ENCODE measurements at places on chromosomes 12 and 14.

GRCh38 chr12:57223191-57224165 lies 6.0 kb upstream of the SHMT2 start:
- no peak for DNase-seq

GRCh38 chr12:109932878-109933503 lies 32.9 kb downstream of the TCHP start:
- DNase-seq = no peak

GRCh38 chr14:31265701-31266398 lies 58.3 kb upstream of the HECTD1 start:
- DNase-seq = no peak

GRCh38 chr12:40734276-40734675 lies 42.0 kb downstream of the CNTN1 start:
- no peak for DNase-seq

DNA sequence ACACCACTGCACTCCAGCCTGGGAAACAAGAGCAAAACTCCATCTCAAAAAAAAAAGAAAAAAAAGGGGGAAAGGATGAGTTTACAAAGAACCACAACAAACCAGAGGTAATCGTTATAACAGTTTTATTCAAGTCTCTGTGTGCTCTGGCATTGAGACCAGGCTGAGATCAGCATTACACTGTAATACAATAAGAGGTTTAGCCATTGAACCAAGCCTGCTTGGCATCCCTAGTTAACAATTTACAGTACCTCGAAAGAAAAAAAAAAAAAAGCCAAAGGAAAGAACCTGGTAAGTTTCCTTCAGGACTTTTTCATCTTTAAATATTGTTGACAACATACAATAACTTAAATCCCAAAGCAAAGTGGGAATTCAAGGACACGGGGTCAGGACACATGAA lies 80.7 kb downstream of the TTC9 start:
- no peak for DNase-seq

- DNase-seq = no peak
Measured at GRCh38 chr12:45128637-45129036, 77.7 kb upstream of the DBX2 start.

DNA sequence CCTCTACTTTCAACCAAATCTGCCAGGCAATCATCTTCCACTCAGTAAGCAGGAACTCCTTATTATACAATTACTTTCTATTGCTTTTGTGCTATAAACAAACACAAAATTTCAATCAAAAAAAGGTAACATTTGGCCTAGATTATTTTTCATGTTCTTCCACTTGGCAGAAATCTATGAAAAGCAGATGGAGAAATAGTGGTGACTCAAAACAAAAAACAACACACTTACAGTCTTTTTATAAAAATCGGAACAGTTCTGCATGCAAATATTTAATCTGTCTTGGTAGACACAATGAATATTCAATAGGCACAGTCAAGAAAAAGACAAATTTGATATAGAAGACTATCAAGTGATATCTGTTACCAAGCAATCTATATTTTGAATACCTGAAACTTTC lies 376.8 kb downstream of the RPS29 start:
- no peak for DNase-seq

DNA sequence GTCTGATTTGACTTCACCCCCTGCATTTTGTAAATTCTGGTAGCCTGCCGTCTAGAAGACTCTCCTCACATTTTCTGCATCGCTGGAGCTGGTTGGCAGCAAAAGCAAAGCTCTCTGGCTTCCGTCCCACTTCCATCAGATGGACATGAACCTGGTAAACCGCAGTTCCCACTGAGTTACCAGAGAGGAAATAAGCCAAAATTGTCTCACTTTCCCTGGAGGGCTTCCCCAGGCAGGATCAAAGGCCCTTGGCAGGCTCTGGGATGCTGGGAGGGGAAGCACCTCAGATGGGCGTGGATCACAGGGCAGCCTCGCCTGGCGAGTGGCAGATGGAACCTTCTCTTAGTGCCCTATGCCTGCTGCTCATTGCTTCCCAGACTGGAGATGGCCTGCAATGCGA lies 243.5 kb downstream of the TMEM132C start:
- DNase-seq = no peak

DNA sequence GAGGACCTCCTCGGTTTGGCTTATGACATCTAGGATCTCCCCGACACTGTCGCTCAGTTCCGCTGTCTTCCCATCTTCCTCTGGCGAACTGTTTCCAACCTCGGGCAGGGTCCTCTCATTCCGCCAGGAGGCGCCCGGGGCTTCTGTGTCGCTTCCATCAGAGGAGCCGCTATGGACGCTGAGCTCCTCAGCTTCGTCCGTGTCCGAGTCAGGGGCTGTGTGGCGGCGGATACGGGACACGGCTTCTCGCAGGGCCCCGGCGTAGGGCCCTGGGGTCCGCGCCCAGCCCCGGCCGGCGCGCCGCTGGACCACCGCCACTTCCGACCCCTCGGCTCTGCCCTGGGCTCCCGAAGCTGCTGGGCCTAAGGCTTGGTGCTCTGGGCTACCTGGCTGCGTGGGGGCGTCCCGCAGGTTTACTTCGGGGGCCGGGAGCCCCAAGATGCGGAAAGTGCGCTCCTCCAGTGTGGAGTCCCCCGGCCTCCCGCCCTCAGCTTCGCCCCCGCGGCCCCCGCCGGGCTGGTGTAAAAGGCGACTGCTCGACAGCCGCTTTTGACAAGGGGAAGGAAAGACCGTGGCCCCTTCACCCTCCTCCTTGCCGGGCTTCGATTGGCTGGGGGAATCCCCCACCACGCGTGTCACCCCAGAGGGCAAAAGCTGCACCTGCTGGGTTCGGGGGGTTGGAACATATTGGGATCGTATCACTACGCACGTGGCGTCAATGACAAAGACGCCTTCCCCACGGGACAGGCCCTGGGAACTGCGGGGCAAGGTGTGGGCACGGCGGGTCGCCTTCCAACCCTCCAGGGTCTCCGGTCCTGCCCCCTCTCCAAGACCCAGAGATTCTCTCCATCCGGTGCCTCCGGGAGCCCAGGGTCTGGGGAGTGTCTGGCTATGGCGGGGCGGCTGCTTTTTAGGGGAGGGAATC lies 2.1 kb downstream of the DDN start:
- peak; percentile 81 for DNase-seq

GRCh38 chr12:77072833-77073495 lies 7.6 kb upstream of the E2F7 start:
- no peak for DNase-seq

DNA sequence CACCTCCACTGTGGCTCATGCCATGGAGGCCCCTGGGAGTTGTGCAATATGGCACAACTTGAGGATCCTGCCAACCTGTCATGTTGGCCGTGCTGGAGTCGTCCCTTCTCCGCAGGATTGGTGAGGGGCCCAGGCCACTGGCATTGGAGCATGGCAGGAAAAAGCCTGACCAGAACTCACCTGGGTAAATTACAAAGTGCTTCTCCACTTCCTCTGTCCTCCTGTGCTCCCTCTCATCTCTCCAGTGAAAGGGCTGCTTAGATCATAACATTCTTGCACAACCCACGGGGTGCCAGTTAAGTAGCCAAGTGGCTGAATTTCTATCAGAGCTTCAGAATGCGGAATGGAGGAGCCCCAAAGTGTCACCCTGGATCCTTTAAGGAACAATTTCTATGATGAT lies 381.0 kb downstream of the DPF3 start:
- DNase-seq = no peak

GRCh38 chr14:59207506-59207933 lies 19.1 kb downstream of the DAAM1 start:
- DNase-seq = no peak

DNA sequence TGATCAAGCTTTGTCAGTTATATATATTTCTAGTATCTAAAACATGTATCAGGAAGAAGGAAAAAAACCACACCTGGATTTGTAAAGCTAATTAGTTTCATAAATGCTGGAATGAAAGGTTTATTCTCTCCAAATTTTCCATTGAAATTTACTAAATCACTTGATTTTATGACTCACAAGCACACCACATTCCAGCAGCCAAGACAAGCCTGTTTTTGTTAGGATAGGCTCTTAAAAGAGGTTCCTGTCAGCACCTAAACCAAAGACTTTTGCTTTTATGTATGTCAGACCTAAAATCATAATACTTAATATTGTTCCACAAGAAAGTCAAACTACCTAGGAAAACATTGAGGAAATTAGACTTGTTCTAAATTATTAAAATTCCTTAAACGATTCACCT lies 85.3 kb upstream of the PAWR start:
- no peak for DNase-seq

GRCh38 chr12:67601126-67601525 lies 47.4 kb upstream of the DYRK2 start:
- no peak for DNase-seq

DNA sequence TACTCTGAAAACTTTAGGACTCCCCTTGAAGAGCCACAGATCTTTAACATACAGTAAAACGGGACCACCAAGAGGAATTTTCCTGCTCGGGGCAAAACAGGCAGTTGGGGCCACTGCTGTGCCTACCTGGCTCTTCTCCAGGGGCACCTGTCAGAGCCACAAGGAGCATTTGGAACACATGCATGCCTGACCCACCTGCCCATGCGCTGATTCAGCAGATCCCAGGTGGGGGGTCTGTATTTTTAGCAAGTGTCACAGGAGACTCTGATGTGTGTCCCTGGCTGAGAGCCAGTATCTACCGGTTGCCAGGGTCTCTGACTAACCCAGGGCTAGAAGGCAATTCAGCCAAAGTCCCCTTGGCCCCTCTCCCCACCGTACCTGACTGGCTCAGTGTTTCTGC lies 6.5 kb downstream of the CTDSP2 start:
- no peak for DNase-seq

GRCh38 chr12:59649203-59649602 lies 53.4 kb downstream of the SLC16A7 start:
- no peak for DNase-seq

- DNase-seq = no peak
Measured at GRCh38 chr12:47249082-47249481, 169.3 kb upstream of the AMIGO2 start.

GRCh38 chr14:30728471-30728870 lies 106.4 kb downstream of the SCFD1 start:
- DNase-seq = no peak

- no peak for DNase-seq
Measured at GRCh38 chr12:5088586-5089264, 45.0 kb downstream of the KCNA5 start.

DNA sequence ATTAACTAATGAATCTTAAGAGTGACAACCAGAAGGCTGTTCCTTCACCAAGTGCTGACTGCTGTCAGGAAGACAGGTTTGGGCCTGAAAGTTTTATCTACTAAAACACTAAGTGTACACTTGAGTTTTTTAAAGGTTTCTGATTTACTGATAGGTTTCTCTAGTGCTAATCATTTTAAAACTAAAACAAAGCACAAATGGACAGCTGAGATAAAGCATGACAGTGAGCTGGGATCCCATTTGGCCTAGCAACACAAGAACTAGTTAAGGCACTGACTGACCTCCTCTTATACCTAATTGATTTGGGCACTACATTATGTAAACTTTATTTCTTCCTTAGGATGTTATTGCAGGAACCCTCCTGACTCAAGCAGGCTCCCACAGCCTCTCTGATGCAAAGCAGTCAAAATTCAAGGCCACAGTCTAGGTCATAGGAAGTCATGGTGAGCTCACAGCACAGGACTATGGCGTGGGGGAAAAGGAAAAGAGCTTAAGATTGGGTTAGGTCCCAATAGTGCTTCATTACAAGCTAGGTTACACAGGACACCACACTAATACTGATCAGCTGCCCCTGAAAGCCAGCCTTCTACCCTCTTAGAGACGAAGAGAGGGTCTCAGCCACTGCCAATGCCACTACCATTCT lies 3.5 kb downstream of the STXBP6 start:
- no peak for DNase-seq

- DNase-seq = no peak
Measured at GRCh38 chr14:62144863-62145262, 382.6 kb downstream of the SNAPC1 start.

- no peak for DNase-seq
Measured at GRCh38 chr12:5661811-5662210, 229.9 kb downstream of the NTF3 start.

GRCh38 chr12:5708371-5708770 lies 236.7 kb downstream of the ANO2 start:
- DNase-seq = no peak

DNA sequence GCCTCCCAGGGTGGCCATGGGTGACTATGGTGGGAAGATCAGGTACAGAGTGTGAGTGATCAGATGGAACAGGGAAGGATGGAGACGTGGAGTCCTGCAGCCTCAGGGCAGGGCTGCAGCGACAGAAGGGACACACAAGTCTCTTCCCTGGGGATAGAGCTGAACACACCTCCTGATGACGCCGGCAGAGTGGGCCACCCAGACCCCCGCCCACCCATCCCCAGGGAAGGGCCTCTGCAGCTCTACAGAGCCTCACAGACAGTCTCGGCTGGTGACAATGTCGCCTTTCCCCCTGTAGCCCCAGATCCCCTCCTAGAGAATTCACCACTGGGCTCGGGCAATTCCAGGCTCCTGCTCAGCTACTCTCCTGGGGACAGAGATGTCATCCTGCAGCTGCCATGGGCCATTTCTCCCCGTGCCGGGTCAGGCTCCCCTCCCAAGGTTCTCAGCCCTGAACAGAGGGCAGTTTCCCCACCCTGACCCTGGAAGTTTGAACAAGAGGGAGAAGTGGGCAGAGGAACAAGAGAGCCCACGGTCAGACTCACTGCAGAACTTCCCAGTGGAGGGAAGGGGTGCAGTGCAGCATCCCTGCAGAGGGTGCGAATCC lies 115.7 kb downstream of the NCOR2 start:
- DNase-seq = no peak

DNA sequence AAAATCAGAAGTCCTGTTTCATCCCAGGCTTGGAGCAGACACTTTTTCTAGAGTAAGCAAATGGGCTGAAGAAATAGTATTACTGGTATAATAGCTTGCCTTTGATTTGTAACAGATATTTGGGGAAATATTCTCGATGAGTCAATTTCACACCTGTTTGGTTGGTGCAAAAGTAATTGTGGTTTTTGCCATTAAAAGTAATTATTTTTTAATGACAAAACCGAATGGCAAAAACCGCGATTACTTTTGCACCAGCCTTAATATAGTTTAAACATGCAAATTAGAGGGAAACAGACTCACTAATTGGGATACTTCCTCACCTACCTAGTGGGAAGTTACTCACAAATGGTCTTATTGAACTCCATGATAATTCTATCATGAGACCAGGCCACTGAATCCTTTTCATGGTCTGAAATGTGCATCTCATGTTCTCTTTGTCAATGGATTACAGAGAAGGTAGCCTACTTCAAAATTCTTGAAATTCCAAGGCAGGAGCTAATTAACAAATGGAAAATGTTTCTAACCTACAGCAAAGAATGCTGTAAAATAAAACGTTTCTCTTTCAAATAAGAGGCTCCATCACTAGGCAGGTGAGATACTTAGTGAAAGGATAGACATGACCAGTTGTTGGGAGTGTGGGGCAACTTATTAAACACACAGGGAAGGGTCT lies 391.3 kb downstream of the EMP1 start:
- DNase-seq = no peak

Measured in activated naive CD4-positive, alpha-beta T cell treated with anti-CD3 and anti-CD28 coated beads for 36 hours (primary cell).